GM12864 (cell line): ENCODE measurements at places on chromosomes 3 and 15.

DNA sequence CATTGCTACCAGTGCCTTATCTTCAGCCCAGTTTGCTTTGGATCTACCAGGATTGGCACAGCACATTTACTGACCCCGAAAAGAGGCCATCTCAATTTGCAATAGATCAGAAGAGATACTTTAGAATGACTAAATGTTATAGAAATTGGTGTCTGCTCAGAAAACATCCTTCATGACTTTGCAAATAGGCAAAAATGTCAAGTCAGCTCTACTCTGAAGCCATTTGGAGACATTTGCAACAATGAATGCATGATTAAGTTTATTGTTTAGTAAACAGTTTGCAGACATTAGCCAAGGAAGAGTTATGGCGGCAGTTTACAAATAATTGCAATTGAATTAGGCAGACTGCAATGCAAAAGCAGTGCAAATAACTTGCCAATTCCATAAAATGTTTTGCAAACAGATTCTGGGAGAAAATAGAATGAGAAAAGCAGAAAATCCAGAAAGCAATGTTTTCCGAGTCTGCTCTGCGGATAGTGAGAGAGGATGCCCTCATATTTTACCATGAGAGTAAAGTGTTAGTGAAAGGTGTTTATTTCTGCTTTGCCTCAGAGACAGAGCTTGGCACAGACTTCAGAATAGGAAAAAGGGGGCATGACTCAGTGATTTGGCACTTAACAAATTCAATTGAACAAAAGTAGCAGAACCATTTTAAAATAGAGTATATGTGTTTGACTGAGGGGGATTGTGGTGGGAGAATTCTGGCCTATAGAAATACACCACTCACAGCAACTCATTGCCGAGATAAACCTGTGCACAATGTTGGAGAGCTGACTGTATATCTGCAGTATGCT is 334.9 kb upstream of the NR2F2 start:
- DNase-seq = no peak

DNA sequence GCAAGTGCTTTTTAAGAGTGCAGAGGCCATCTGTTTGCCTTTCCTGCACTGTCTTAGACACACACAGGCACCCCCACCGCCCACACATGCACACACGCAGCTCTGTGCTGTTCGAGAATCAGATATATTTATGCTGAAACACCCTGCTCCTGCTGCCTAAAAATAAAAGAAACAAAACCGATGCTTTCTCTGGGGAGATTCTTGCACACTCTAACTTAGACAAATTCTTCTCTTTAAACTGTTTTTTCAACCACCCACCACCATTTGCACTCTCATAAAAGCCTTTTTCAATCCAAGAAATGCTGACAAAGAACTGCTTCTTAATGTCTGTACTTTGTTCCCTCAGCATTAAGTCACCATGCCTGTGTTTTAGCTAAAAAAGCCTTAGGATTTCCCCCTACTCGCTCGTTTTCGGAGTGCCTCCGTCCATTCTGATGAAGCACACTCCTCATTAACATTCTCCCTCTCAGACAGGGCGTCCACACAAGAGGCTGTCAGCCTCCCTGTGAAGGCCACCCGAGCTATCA is 26.2 kb downstream of the SLC12A8 start:
- peak; percentile 73 for DNase-seq

DNA sequence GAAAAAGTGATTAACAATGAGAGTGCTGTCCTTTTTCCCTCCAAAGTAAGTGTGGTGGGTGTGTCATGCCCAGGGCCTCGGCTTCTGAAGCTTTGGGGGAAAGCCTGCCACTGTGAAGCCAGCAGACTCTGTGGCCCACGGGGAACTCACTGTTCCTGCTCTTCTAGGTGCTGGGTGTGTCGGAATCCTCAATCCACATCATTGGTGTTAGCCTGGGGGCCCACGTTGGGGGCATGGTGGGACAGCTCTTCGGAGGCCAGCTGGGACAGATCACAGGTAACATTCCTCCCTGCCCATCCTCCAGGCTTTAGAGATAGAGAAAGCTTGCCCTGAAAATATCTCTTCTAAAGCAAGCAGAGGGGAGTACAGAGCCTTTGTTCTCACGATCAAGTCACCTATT is 11.6 kb downstream of the PLA1A start:
- no peak for DNase-seq

- DNase-seq = no peak
Observed at GRCh38 chr3:195197765-195198425, 73.1 kb downstream of the XXYLT1 start.

GRCh38 chr3:156535162-156535627 is 19.7 kb downstream of the SSR3 start:
- DNase-seq = no peak

DNA sequence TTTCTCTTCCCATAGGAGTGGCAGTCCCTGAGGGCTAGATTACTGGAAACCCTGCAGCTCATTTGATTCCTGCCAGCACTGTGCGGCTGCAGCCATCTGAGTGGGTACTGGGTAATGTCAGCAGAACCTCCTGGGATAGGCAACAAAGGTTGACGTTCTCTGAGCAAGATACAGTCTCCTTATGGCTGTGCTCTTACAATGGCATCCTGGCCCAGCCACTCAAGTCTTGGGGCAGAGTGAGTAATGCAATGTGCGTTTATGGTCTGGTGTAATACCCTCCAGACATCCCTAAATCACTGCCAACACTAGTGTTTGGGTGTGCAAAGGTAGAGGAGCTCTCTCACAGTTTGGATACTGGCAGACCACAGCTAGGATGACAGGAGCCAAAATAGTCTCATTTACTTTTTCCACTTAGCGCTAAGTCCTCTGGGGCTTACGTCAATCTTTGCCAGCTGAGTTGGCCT is 775.8 kb downstream of the ZNF385D start:
- DNase-seq = no peak
